H9 (cell line): ENCODE measurements at places on chromosomes 4 and X. TPM values are rescaled to one million over a fixed set of nuclear protein-coding genes. Genes with fewer than 3 reads are reported as not detected.

The EDNRA gene
- 0.75 and 1.6 TPM in 2 replicates for total RNA-seq

The ZAR1 gene
- 0.61 and 0.88 TPM in 2 replicates for total RNA-seq

The VCX gene
- total RNA-seq, result not detected in 2 replicates

The EDA gene
- total RNA-seq, result 7.7 and 8.1 TPM in 2 replicates

The MAGED4 gene
- 74.5 and 79.1 TPM in 2 replicates for total RNA-seq

The IL1RAPL1 gene
- total RNA-seq, result 0.31 and 0.33 TPM in 2 replicates

The SPOCK3 gene
- 0.28 and 0.53 TPM in 2 replicates for total RNA-seq

The CCNB3 gene
- 0.35 and 0.39 TPM in 2 replicates for total RNA-seq

The NXF3 gene
- total RNA-seq, result not detected in 2 replicates

The C4orf50 gene
- 0.17 and 0.18 TPM in 2 replicates for total RNA-seq

The SYTL4 gene
- 0.13 TPM in 1 of 2 replicates, not detected in the other for total RNA-seq

The HOPX gene
- not detected in 2 replicates for total RNA-seq

The MAGEA6 gene
- not detected in 2 replicates for total RNA-seq

- no peaks in the 10 kb centered on the region for H3K36me3 ChIP-seq
- no peak for DNase-seq
- no peak overlapping the region for H3K4me3 ChIP-seq
These were observed 58.3 kb downstream of the ATP10D start for GRCh38 chr4:47543331-47543730.

DNA sequence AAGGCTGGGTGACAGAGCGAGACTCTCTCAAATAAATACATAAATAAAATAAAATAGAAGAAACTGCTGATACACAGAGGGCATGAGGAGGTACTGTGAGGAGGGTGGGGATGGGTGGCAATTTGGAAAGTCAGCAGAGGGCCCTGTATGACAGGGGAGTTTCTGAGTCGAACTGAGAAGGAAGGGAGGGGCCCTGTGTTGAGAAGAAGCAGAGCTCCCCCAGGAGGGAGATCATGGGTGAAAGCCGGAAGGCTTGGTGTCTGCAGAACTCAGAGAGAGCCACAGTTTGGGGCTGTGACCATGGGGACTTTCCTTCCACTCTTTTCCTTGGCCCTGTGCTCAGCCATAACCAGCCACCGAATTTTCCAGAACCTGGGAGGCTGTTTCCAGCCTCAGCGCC, 24.8 kb upstream of the AFAP1 start:
- no peak for DNase-seq
- H3K4me1 ChIP-seq, result no peaks in the 10 kb centered on the region; the same call in 1 of the 2 replicates
- H3K4me3 ChIP-seq, result no peak overlapping the region
- H3K27me3 ChIP-seq, result no peaks in the 10 kb centered on the region; the same call in 1 of the 2 replicates
- H3K27ac ChIP-seq, result no peak overlapping the region
- no peaks in the 10 kb centered on the region for H3K36me3 ChIP-seq

- H3K4me3 ChIP-seq, result no peak overlapping the region
- peaks cover 3% of the 10 kb centered on the region; the same call in 1 of the 2 replicates for H3K4me1 ChIP-seq
- no peak for DNase-seq
- no peaks in the 10 kb centered on the region for H3K27me3 ChIP-seq
- H3K27ac ChIP-seq, result no peak overlapping the region
These were observed 2.4 kb downstream of the MGST2 start for GRCh38 chr4:139668036-139668435.

GRCh38 chrX:130174045-130174704, 2.4 kb downstream of the RAB33A start:
- H3K4me3 ChIP-seq, result no peak overlapping the region
- no peak overlapping the region for H3K27ac ChIP-seq
- no peaks in the 10 kb centered on the region for H3K4me1 ChIP-seq
- no peak for DNase-seq
- H3K27me3 ChIP-seq, result peaks cover 3% of the 10 kb centered on the region; the same call in 1 of the 2 replicates
- H3K36me3 ChIP-seq, result peaks cover 4% of the 10 kb centered on the region; the same call in 2 of the 3 replicates

DNA sequence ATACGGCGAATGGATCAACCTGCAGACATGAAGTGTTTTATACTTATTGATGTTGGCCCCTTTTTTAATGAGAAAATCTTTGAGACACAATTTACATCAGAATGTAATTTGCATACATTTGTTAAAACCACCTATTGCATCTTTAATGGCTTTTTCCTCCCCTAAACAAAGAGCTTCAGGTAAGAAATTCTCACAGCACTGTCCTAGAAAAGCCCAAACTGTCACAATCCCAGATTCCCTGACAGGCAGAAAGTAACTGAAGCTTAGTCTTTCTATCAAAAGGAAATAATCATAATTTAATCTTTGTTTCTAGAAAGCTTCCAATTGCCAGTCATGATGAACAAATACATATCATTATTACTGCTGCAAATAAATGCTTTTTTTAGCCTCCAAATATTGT, 407.9 kb downstream of the TMA16 start:
- H3K27me3 ChIP-seq, result no peaks in the 10 kb centered on the region
- no peaks in the 10 kb centered on the region for H3K4me1 ChIP-seq
- no peak overlapping the region for H3K27ac ChIP-seq

DNA sequence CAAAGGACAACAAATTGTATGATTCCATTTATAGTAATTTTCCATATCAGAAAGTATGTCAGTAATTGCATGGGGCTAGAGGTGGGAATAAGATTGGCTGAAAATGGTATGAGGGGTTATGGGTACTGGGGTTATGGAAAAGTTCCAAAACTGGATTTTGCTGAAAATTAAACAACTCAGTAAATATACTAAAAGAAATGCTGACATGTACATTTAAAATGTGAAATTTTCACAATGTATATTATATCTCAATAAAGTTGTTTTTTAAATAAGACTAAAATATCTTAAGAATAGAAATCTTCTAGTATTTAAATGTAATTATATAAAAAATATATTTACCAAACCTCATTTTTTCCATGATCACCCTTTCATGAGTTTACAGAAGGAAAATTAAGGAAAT, 844.9 kb upstream of the SLIT2 start:
- H3K27ac ChIP-seq, result no peak overlapping the region
- H3K4me3 ChIP-seq, result no peak overlapping the region
- DNase-seq, result no peak
- no peaks in the 10 kb centered on the region for H3K4me1 ChIP-seq

- H3K27me3 ChIP-seq, result peaks cover 11% of the 10 kb centered on the region; the same call in 1 of the 2 replicates
- no peaks in the 10 kb centered on the region; the same call in 1 of the 2 replicates for H3K4me1 ChIP-seq
- H3K4me3 ChIP-seq, result peak overlapping the region; percentile 89
- no peak for DNase-seq
- no peak overlapping the region for H3K27ac ChIP-seq
These were observed 2.0 kb downstream of the ADGRL3 start for GRCh38 chr4:61201961-61202637.

GRCh38 chr4:45437381-45437780, 686.5 kb downstream of the GABRG1 start:
- no peak overlapping the region for H3K4me3 ChIP-seq
- H3K27me3 ChIP-seq, result no peaks in the 10 kb centered on the region
- no peak for DNase-seq
- no peaks in the 10 kb centered on the region for H3K36me3 ChIP-seq
- no peak overlapping the region for H3K27ac ChIP-seq

DNA sequence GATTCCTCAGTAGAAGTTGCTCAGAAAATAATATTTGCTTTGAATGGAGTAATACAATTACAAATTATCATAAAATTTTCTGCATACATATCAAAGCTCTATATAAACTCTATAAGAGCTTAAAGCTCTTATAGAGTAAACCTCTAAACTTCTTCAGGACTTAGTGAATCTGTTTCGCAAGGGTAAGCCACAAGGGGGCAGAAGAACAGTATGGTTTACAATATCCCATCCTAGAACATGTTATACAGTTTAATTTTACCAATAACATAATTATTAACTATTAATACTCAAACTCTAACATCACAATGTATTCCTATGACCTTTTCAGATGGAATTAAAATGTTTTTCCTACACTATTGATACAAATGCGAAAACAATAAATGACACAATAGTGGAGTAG, 33.8 kb upstream of the SPANXN1 start:
- no peak overlapping the region for H3K27ac ChIP-seq
- no peak overlapping the region for H3K4me3 ChIP-seq
- DNase-seq, result no peak
- no peaks in the 10 kb centered on the region for H3K4me1 ChIP-seq
- H3K36me3 ChIP-seq, result no peaks in the 10 kb centered on the region

GRCh38 chr4:83974111-83974780, 438.3 kb downstream of the GPAT3 start:
- H3K27ac ChIP-seq, result no peak overlapping the region
- DNase-seq, result no peak
- H3K36me3 ChIP-seq, result no peaks in the 10 kb centered on the region

- no peaks in the 10 kb centered on the region for H3K27me3 ChIP-seq
- no peak for DNase-seq
- H3K4me3 ChIP-seq, result no peak overlapping the region
- H3K36me3 ChIP-seq, result peaks cover 20% of the 10 kb centered on the region
- no peak overlapping the region for H3K27ac ChIP-seq
- no peaks in the 10 kb centered on the region for H3K4me1 ChIP-seq
These were observed 27.9 kb upstream of the FUNDC1 start for GRCh38 chrX:44570522-44570921.

DNA sequence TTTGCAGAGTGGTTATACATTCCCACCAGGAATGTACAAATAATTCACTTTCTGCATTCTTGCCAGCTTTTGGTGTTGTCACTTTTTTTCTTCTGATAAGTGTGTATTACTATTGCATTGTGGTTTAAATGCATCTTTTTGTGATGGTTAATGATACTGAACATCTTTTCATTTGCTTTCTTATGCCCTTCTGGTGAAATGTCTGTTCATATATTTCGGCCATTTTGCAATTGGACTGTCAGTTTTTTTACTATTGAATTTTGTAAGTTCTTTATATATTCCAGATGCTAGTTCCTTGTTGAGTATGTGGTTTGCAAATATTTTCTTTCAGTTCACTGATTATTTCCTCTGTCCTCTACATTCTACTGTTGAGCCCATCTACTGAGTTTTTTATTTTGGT, 19.4 kb upstream of the BMP2K start:
- no peaks in the 10 kb centered on the region for H3K4me1 ChIP-seq
- H3K36me3 ChIP-seq, result no peaks in the 10 kb centered on the region
- no peak overlapping the region for H3K27ac ChIP-seq
- DNase-seq, result no peak
- no peaks in the 10 kb centered on the region for H3K27me3 ChIP-seq

GRCh38 chr4:182960746-182961145, 43.6 kb upstream of the DCTD start:
- H3K27me3 ChIP-seq, result no peaks in the 10 kb centered on the region
- DNase-seq, result no peak
- H3K4me1 ChIP-seq, result no peaks in the 10 kb centered on the region
- H3K4me3 ChIP-seq, result no peak overlapping the region
- H3K27ac ChIP-seq, result no peak overlapping the region
- peaks cover 3% of the 10 kb centered on the region; the same call in 1 of the 3 replicates for H3K36me3 ChIP-seq

DNA sequence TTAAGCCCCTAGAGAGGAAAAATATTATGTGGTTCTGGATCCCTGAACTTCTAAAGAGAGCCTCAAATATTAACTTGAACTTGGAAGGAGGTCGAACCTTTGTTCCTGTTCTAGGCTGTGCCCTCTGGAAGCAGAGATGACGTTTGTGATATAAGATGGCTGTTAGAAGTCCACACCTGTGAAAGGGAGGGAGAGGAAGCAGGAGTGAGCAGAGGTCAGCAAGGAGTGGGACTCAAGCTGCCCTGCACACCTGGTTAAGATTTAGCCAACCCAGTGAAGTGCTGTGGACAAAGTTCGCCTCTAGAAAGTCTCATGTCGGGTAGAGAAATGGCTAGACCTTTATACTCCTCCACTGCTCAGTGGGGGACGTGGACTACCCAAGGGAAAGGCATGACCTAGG, 566.2 kb downstream of the MID1IP1 start:
- H3K4me1 ChIP-seq, result no peaks in the 10 kb centered on the region
- H3K36me3 ChIP-seq, result no peaks in the 10 kb centered on the region
- no peak overlapping the region for H3K27ac ChIP-seq
- no peaks in the 10 kb centered on the region; the same call in 1 of the 2 replicates for H3K27me3 ChIP-seq
- H3K4me3 ChIP-seq, result no peak overlapping the region

DNA sequence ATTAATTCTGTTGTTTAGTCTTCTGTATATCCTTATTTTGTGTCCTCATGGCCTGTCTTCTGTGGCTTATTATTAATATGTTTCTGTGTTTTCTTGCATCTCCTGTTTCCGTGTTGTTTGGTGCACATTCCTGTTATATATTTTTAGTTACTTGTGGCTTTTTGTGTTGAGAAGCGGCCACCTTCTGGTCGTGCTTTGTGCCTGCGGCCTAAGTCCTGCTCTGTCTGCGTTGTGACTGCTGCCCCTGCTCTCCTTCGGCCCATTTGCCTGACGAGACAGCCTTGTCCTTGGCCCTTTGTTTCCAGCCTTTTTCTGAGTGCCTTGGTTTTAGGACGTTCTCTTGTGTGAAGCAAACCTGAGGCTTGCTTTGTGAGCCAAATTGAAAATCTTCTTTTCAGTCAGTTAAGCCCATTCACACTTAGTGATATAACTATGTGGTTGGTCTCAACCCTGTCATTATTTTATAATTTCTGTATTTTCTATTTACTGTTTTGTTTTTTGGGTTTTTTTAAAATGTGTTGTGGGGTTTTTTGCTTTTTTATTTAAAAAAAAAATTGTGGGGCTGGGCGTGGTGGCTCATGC, 43.8 kb downstream of the TNIP2 start:
- peaks cover 45% of the 10 kb centered on the region for H3K36me3 ChIP-seq
- DNase-seq, result peak; percentile 64
- H3K4me1 ChIP-seq, result no peaks in the 10 kb centered on the region
- H3K27ac ChIP-seq, result no peak overlapping the region
- no peaks in the 10 kb centered on the region for H3K27me3 ChIP-seq

DNA sequence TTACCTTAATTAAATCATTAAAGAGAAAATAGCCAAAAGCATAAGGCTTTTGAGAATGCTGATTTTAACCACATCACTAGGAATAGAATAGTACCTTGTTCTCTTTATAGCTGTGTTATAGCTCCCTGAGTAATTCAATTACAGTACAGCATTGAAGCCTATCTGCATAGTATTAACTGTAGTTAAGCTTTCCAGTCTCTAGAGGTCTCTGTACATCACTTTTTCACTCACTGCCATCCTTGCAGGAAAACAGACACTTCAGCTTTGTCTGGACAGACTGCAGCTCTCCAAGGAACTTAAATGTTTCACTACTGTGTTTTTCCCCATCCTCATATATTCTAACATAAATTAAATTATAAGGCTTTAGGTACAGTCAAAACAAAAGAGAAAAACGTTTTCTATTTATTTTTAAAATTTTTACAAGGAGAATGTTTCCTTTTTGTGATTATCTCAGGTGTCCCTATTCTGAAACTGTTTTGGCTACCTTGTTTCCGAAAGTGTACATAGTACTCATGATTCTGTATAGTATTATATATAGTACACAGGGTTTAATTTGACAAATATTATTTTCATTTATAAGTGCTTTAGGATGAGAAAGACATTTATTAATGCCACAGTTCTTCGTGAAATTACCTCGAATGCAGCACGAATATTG, 407.9 kb downstream of the PCDH18 start:
- DNase-seq, result no peak
- no peaks in the 10 kb centered on the region for H3K4me1 ChIP-seq
- no peak overlapping the region for H3K4me3 ChIP-seq
- H3K27ac ChIP-seq, result no peak overlapping the region

DNA sequence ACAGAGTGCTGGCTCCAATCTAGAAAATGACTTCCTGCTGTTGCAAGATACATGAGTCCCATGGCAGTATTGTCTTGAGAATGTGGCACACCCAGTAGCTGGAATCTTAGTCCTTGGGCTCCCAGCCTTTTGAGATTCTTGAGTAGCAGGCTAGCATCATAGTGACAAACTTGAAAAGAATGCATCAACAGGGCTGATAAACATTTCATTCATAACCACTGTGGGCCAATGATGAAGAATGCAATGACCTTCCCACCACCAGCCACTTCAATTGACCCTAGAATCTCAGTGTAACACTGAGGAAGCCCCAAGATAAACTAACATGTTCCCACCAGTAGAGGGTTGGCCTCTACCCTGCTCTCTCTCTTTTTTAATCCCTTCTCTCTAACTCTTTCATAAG, 329.3 kb downstream of the GBA3 start:
- H3K4me3 ChIP-seq, result no peak overlapping the region
- H3K27ac ChIP-seq, result no peak overlapping the region
